ENCODE measurements at places on chromosomes 3 and 15. TPM values are rescaled to one million over a fixed set of nuclear protein-coding genes. Genes with fewer than 3 reads are reported as not detected.

SLC26A6 gene
- total RNA-seq, result 19.7 TPM

CCR9 gene
- not detected for total RNA-seq

C3orf22 gene
- not detected for total RNA-seq

MEGF11 gene
- not detected for total RNA-seq

Data from epithelial cell of alveolus of lung (primary cell).